ENCODE measurements at places on chromosomes 2 and 18.

- DNase-seq = no peak
These were observed 31.7 kb upstream of the TTC32 start for GRCh38 chr2:19933351-19933981.

- DNase-seq = peak; percentile 20
These were observed 99.1 kb downstream of the TACR1 start for GRCh38 chr2:75100011-75100800.

- no peak for DNase-seq
These were observed 35.3 kb downstream of the NHEJ1 start for GRCh38 chr2:219125225-219125885.

- DNase-seq = no peak
These were observed 994 bp upstream of the DTNA start for GRCh38 chr18:34709104-34709503.

- DNase-seq = no peak
These were observed 50.9 kb downstream of the HS1BP3 start for GRCh38 chr2:20599861-20600461.

DNA sequence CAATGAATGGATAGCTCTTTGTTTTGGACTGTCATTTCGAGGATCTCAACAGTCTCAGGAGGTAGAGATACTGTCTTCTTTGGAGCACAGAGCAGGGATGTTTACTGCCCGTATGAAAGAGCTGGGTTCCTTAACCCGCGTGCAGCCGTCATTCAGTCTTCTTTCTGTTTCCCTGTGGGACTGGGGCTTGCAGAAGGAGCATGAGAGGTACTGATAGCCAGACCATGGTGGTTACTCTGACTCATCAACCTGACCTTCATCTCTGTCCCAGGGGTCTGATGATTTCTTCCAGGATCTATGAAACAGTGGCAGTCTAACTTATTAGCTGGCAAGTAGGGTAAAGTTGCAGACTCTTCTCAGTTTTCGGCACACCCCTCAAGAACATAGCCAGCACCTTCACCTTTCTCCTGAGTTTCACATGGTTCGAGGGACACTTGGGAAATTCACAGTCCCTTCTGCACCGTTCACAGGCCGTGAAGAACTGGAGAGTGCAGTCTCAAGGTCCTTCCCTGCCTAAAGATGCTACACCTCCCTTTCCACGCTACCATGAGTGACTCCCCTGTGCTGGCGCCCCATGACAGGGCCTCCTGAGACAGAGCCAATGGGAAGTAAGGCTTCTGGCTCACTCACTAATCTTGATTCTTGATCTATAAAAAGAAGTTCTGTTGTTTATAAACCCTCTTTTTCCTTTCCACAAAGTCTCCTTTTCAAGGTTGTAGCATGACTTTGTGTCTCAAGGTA is 226.2 kb downstream of the MC4R start:
- DNase-seq = no peak

DNA sequence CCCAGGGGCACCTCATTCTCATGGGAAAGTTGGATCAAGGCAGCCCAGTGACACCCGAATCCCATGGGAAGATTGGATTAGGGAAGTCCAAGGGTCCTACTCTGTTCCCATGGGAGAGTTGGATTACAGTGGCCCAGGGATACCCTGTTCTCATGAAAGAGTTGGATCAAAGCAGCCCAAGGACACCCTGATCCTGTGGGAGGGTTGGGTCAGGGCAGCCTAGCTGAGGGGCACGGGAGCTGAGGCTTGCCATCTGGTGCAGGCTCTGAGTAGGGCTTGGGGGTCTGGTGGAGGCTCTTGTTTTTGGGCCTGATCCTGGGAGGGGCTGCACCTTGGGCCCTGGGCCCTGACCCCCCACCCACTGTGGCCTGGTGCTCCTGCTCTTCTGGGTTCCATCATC is 87.1 kb downstream of the ACKR3 start:
- no peak for DNase-seq

DNA sequence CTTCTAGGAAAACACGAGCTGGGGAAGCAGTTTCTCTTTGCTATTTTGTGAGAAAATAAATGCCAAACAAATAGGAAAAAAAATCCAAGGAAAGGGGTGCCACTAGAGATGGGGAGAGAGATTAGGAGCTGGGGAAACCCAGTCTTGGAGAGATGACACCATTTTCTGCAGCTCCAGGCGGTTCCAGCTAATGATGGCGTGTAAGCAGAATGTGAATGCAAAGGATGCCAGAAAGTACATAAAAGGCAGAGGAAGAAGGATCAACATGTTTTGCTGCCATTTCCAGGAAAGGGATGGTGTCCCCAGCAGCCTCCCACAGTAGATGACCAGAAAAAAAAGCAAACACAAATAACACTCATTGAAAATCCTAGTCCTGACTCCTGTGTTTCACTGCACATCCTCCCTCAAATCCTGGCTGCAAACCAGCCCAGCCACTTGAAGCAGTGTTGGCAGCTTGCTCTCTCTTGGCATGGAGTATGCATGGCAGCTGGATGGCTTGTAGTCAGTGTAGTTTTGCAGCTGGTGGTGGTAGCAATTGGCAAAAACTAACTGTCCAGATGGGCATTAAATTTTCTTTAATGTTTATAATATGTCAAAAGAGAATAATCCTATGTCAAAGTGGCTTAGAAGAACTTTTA is 93.6 kb downstream of the FTCDNL1 start:
- DNase-seq = peak; percentile 98

- DNase-seq = no peak
These were observed 1.1 kb downstream of the ZNF513 start for GRCh38 chr2:27379383-27379835.

DNA sequence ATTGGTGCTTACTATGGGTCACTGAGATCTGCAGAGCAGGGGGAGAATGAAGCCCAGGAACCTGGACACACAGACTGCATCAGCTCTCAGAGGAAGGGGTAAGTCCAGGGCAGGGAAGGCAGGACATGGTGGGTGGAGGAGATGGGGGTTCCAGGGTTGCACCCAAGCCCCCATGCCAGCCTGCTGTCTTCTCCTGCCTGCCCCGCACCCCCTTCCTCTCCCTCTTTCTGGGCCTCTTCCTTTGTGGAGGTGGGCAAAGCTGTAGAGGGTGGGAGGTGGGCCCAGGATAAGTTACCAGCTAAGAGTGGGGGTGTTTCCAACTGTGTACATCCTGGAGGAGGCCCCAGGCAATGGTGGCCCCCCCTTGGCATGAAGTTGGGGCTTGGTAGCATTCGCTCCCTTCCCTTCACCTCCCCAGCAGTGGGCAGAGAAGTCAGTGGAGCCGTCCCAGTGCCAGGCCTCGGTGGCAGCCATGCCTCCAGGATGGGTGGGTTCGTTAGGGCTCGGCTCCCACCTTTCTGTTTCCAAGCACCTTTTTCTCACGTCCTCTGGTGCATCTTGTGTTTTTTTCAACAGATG is 132.2 kb downstream of the CLIP4 start:
- no peak for DNase-seq

- no peak for DNase-seq
These were observed 73.8 kb downstream of the CBLN2 start for GRCh38 chr18:72470391-72470790.

Measured in NCI-H1694 (cell line).